ENCODE measurements at places on chromosomes 1 and 21.
A peak's percentile ranks its signal among the peaks of the same experiment; 100 is the strongest.

DNA sequence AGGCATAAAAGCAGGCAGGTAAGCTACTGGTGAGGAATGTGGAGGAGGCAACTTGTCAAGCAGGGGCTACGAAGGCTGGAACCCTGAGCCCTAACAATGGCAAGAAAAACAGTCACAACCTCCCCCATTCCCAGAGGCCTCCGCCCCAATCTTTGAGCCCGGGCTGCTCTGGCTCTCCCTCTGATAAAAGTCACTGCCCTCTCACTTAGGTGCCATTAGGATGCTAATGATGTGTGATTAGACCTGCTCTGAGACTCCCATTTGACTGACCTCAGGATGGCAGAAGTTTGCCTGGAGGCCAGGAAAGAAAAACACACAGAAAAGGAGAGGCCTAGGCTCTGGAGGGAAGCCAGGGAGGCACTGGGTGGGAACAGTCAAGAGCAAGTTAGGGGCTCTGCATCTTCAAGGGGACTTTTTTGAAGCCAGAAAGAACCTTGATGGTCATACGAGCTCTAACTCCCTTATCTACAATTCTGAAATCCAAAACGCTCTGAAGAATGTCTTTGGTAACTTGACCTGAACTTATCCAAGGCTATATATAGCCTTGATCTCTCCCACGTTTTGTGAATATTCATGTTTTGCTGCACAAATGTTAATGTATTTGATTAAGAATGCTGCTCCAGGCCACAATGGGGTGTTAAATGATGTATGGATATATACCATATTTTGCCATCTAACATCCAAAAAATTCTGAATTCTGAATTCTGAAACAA lies 98.9 kb downstream of the TRABD2B start:
- DNase-seq, result no peak

GRCh38 chr21:45533846-45534635 lies 8.2 kb downstream of the SLC19A1 start:
- DNase-seq, result no peak

DNA sequence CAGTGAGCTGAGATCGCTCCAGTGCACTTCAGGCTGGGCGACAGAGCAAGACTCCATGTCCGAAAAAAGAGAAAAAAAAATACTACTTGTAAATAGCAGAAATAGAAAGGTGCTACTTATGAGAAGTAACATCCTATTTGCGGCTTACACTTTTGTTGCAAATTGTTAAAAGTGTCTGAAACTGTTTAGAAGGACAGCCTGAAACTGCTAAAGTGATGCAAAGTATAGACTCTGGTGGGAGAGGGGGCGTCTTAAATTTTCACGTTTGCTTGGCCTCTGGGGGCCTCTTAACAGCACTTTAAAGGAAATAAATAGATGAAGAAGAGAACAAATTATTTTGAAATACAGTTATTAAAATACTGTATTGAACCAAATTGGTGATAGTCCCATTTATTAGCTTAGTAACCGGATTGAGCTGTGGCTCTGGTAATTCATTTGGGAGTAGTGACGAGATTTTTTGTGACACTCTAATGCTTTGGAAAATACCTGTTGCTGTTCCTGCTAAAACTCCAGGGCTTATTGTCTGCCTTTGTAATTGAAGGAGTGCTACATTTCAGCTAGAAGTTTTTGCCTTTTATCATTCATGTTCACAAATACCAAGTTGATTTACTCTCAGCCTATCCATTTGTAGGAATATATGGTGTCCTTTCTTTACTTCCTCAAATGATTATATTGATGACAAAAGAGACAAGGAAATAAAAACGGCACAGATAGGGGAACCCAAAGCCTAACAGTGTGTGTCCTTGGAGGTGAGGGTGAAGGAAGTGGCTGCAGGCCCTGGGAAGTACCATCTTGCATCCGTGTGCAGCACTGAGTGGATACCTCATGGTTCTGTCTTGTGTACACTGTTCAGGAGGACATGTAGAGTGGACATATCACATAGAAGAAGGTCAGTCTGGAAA lies 6.2 kb downstream of the PKNOX1 start:
- DNase-seq, result no peak

- no peak for DNase-seq
These were observed 7.0 kb upstream of the ADORA1 start for GRCh38 chr1:203120325-203121153.

DNA sequence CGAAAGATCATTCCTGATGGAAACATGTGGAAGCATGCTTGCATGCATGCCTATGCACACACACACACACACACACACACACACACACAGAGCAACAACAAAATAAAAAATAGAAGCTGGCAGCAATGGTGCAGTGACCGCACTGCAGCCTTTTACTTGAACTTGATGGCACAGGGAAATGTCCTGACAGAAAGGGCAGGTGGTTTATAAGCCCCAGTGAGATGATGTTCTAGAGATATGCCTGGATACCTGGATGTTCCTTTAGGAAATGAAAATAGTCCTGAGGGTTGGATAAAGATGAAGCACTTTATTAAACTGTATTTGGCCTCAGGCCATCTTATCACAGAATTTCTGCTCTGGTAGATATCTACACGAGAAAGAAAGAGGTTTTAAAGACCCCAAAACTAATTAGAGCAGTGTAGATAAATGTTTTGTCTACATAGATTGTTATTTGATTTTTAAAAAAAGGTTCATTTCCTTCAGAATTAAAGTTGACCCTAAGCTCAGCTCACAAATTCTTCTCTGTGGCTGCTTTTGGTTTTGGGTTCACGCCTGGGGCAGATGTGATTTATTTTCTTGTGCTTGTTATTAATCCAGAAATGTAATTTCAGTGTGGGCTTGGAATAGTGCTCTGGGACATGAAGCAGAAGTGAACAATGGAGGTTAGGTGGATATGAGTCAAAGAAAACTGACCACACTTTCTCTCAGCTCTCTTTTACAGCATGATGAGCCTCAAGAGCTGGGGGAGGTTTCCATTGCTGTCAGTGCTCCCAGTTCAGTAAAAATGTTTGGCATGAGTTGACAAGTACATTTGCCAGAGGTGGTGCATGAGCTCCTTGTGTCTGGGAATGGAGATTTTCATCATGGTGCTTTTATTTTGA lies 22.9 kb downstream of the ADAM30 start:
- DNase-seq, result no peak

GRCh38 chr1:188062456-188062855 lies 1233.7 kb downstream of the PLA2G4A start:
- no peak for DNase-seq

DNA sequence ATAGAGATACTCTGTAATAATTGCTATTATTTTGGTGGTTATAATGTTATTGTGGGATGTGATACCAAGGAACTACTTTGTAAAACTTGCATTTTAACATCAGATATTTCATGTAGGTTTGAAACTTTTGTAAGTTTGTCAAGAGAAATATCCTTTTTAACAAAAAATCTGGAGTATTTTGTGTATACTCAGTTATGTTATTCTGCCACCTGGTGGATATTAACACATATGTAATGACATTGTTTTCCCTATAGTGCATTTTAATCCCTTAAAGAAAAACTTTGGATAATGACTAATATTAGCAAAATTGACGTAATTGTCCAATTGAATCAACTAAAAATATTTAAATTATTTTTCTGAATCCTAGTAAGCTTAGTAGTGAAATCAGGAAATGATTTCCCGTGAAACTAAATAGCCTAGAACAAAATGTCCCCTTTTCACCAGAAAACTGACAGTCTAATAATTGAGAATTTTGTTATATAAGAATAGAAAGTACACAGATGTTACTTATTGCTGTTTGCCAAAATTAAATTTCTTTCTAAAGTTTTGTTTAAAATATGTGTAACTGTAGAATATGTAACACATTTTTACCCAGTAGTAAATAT lies 39.6 kb downstream of the KCTD3 start:
- DNase-seq, result no peak

- DNase-seq, result no peak
These were observed 17.7 kb downstream of the TESK2 start for GRCh38 chr1:45473302-45473701.

- DNase-seq, result no peak
These were observed 11.5 kb downstream of the BTBD8 start for GRCh38 chr1:92091625-92092024.

DNA sequence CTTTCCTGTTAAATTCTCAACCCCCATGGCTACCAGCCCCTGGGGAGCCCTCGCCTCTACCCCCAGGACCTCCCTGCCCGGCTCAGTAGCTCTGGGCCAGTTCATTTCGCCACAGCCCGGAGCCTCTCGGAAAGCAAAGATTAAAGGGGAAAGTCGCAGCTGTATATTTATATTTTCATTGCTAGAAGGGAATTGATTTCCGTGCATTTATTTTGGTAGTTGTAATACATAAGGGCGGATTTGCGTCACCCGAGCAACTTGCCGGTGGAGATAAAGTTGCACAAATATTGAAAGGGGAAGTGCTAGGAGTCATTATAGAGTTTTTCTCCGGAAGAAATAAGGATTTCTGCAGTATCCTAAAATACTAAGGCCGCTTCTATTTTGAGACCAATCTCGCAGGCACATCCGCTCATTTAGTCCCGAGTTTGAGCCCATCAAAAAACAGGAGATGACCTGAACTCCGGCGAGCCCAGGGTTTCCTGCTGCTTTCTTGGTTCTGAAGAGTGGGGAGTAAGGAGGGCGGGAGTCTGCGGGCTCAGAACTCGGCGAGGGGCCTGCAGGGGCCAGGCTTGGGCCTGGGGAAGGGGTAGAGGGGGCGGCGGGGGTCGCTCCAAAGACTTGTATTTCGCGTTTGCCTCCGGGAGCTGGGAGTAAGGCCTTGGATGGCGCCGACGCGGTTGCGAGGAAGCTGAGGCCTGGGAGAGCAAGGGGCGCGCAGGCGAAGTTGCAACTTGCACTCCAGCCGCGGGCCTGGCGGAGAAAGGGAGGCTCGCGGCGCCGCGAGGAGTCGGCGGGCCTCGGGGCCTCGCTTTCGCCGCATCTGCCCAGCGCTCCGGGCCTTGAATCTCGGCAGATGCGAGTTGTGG lies 2.5 kb upstream of the HLX start:
- peak; percentile 36 for DNase-seq

DNA sequence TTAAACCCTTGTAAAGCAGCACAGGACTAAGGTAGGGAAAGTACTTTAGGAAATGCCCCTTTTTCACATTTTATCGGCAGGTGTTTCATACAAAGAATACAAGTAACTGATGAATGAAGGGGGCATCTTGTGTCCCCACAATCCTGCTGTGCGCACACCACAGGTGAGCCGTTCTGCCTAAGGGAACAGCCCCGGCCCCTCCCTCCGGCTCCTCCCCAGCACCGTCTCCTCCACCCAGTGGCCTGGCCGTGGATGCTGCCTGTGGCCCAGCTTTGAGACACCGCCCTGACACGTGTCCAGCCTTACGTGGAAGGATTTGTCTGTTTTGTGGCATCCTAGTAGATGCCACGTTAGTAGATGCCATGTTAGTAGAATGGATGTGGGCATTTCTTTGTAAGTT lies 12.8 kb downstream of the FAAP20 start:
- no peak for DNase-seq

DNA sequence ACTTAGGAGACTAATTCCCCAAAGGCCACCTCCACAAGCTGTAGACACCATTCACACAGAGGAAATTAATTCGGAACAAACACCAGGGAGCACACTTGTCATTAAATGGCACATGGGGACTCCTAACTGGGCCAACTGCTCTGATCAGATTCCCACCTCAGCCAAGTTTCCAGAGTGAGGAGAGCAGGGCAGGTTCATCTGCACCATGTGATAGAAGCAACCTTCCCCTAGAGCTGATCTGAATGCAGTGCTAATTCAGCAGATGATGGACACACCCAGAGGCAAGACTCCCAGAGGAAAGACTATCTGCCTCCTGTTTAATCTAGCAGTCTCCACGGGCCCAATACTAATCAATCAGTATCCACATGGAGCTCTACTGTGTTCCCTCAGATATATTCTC lies 147.0 kb downstream of the VAV3 start:
- DNase-seq, result no peak

GRCh38 chr1:151501474-151501873 lies 9.7 kb upstream of the CGN start:
- DNase-seq, result no peak

GRCh38 chr1:10122926-10123325 lies 87.4 kb upstream of the KIF1B start:
- DNase-seq, result no peak

DNA sequence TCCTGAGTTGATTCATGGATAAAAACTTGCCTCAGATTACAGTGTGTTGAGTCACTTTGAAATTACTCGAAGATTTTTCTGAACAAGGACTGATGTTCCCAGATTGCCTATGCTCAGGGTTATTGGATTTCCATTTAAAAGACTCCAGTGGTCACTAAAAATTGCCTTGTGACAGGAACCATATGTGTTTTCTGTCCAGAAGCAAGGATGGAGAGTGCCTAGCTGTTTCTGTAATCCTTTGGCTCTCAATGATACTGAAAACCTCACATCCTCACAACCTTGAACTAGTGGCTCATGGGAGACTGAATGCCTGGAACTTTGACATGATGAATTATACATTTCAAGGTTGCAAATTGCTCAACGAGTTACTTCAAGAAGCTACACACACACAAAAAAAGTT lies 1271.8 kb downstream of the BRINP3 start:
- no peak for DNase-seq

- no peak for DNase-seq
These were observed 264.8 kb downstream of the PTPRC start for GRCh38 chr1:198903621-198904020.

DNA sequence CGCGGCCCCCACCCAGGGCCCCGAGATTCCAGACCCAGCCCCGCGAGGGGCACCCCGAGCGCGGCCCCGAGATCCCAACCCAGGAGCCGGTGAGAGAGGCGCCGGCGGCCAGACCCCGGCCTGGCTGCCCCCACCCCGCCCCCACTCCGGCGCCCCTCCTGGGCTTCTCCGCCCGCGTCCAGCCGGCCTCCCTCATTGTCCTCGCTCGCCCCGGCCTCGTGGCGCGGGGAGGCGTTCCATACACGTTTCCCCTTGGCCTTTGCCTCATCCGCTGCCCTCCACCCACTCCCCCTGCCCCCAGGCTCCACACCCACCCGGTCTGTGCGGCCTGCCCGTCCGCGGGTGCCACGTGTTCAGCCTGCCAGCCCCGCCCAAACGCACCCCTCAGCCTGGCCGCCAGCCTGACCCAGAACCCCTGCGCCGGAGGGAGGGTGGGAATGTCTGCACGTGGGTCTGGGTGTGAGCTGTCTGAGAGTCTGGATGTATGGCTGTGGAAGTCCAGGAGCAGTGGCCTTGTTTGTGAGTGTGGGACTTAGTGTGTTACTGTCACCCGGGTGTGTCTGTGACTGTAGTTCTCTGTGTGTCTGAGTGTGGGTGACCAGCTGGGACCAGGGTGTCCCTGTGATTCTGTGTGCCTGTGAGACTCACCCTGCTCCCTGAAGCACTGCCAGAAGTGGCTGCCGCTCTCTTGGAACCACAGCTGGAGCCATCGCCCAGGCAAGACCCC lies 681 bp downstream of the B4GALT2 start:
- DNase-seq, result no peak

- DNase-seq, result no peak
These were observed 14.8 kb upstream of the KIF1B start for GRCh38 chr1:10195570-10195969.

DNA sequence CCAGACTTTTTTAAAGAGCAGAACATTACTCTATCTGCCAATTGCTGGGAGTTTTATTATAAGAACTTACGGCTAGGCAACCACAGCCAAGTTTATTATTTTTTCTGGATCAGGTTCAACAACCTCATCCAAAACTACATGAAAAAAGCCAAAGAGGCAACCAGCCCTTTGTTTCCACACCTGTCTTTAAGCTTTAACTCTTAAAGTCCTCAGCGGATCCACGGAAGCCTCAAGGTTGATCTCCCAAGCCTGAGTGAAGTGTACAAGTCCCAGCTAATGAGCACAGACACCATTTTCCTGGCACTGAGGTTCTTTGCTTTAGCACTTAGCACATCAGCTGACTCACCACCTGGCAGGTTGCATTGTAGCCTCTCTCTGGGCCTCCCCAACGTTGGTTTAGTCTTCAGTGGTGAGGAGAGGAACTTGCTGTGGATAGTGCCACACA lies 143.1 kb downstream of the TGFBR3 start:
- no peak for DNase-seq

All from globus pallidus (tissue), 1 donor.